Dermis blood vessel endothelial cell (primary cell): ENCODE measurements at places on chromosomes 6 and 20. TPM values are rescaled to one million over a fixed set of nuclear protein-coding genes. Genes with fewer than 3 reads are reported as not detected.

GRCh38 chr6:40054602-40055001 lies 120.3 kb upstream of the MOCS1 start:
- no peak for DNase-seq

GRCh38 chr6:429515-430121 lies 38.1 kb downstream of the IRF4 start:
- no peak for DNase-seq

DNA sequence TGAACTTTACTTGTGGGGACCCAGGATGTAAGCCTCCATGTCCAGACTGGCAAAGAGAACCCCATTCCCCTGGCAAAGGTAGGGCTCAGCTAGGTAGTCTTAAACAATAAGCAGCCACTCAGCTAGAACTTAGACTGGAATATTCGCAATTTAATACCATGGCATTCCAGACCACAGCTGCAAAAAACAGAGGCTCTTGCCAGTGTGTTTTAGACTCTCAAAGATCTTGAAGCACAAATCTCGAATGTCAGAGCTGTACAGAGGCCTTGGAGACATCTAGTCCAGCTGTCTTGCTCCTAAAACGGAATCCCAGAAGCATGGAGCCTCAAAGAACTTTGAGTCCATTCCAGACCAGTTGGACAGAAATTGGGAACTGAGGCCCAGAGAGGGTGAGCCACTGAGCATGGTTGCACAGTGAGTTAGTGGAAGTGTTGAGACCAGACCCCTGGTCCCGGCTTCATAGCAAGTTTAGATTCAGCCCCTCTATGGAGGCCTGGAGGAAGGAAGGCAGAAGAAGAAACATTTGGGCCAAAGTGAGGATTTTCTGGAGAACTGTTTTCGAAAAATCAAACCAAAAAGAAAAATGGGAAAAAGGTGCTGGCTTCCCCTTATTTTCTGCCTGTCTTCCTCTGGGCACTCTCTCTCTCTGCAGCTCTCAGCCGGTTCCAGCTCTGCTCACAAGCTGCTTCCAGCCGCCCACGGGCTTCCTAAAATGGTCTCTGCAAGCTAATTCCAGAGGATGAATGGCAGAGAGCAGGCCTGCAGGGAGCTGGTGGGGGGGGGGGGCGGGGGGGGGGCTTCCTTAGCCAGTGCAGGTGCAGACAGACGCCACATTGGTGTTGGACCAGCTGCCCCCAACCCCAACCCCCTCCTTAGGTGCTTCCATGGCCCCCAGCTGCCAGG lies 32.4 kb downstream of the AAR2 start:
- DNase-seq = no peak

DNA sequence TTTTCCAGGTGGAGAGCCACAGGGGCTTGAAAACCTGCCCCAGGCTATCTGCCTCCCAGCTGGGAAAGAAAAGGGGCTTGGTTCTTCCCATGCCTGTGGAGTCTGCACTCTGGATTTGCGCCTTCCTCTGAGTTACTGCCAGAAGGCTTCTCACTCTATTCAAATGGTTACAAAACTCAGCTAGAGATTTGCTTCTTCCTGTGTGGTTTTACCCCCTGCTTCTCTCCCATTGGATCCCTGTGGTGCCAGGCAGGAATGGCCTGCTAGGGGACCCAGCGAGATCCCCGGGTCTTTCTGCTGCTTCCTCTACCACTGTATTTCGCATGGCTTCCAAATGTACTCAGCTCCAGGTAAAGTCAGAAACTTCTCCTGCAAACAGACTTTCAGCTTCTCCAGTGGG lies 192.0 kb upstream of the HS3ST5 start:
- no peak for DNase-seq

GRCh38 chr6:114830515-114830914 lies 487.7 kb upstream of the HS3ST5 start:
- DNase-seq = no peak

DNA sequence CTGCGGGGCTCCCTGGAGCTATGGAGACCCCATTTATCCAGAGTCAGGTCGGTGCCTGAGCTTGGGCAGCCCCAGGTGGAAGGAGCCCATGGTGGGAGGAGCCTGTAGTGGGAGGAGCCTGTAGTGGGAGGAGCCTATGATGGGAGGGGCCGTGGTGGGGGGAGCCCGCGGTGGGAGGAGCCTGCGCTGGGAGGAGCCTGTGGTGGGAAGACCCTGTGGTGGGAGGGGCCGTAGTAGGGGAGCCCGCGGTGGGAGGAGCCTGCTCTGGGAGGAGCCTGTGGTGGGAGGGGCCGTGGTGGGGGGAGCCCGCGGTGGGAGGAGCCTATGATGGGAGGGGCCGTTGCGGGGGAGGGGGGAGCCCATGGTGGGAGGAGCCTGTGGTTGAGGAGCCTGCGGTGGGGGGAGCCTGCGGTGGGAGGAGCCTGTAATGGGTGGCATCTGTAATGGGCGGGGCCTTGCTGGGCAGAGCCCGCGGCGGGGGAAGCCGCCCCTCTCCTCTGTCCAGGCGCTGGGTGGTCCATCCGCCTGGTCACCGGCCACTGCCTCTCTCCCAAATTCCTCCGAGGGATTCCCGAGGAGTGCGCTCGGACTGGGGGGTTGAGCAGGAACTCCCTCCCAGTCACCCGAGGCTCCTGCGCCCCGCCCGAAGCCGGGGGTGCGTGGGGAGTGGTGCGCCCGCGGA lies 567 bp upstream of the FNDC11 start:
- DNase-seq = peak; percentile 95

- DNase-seq = no peak
Measured at GRCh38 chr6:167100241-167100674, 22.6 kb upstream of the CCR6 start.

DNA sequence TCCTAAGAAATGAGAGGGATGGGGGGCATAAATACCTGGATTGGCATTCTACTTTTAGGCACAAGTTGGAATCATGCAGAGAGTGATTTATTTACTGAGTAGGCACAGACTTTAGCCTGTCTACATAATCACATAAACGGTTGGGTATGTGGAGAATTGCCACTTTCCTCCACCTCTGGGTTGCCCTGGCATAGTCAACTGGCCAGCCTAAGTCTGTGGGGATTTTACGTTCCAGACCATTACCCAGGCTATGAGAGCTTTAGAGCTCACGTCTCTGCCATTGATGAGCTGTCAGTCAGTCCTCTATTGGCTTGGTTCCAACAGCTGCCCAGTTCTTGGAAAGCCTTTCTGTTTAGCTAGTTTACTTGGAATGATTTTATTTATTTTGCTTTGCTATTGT lies 5.0 kb upstream of the BHLHE23 start:
- DNase-seq = no peak

- DNase-seq = no peak
Measured at GRCh38 chr6:24340998-24341938, 16.6 kb downstream of the DCDC2 start.

LIN28B gene
- not detected in 2 replicates for total RNA-seq

DNA sequence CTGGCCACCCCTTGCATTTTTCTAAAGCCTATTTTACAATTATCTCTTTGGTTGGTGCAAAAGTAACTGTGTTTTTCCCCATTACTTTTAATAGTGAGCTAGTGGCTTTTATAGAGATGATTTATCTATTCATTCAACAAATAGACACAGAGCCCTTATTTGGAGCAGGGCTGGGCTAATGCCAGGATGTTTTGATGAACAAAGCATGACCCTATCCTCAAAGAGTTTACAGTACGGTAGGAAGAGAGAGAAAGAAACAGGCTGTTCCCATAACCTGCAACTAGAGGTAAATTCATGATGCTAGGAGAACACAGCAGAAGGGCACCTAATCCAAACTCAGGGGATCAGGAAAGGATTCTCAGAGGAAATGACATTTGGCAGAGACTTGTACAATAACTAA lies 37.3 kb upstream of the UST start:
- DNase-seq = no peak

ZNF311 gene
- total RNA-seq = 0.17 and 0.28 TPM in 2 replicates

DNA sequence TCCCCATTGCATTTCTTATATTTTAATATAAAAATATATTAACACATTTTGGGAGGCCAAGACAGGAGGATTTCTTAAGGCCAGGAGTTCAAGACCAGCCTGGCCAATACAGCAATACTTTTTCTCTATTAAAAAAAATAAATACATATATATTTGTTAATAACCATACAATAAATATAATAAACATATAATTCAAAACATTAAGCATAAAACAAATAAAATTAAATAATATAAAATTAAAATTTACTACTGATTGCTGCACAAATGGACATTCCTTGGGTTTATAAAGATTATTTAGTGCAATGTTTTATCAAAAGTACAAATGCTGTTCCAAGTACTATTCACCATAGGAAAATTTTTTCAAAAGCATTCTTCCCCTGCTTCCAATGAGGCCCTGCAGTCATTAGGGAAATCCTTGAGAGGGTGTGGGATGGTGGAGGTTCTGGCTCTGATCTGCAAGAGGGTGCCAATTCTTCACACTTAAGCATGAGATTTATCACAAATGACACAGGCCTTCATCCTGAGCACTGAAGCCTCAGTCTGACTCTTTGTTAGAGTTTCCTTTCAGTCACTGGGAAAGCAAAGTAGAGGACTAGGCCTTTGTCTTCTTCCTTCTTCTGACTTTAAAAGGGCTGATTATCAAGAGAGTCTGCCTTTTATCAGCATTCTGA lies 596.7 kb downstream of the EPM2A start:
- DNase-seq = no peak
